ENCODE measurements at places on chromosomes 1 and 21. TPM values are rescaled to one million over a fixed set of nuclear protein-coding genes. Genes with fewer than 3 reads are reported as not detected.

The KCND3 gene
- total RNA-seq = 18.4 TPM

The PLA2G2C gene
- total RNA-seq = 0.74 TPM

The KIF26B gene
- 0.32 TPM for total RNA-seq

The S100A16 gene
- total RNA-seq = 107 TPM

The CDC20 gene
- 4.9 TPM for total RNA-seq

The KRTAP11-1 gene
- total RNA-seq = not detected

The SELP gene
- total RNA-seq = 13.4 TPM

GRCh38 chr1:150995896-150996295 is 10.8 kb downstream of the MINDY1 start:
- no peak for DNase-seq

- DNase-seq = no peak
Measured at GRCh38 chr1:205251576-205251975, 23.8 kb downstream of the TMCC2 start.

GRCh38 chr1:18283601-18284385 is 176.2 kb downstream of the IGSF21 start:
- no peak for DNase-seq

DNA sequence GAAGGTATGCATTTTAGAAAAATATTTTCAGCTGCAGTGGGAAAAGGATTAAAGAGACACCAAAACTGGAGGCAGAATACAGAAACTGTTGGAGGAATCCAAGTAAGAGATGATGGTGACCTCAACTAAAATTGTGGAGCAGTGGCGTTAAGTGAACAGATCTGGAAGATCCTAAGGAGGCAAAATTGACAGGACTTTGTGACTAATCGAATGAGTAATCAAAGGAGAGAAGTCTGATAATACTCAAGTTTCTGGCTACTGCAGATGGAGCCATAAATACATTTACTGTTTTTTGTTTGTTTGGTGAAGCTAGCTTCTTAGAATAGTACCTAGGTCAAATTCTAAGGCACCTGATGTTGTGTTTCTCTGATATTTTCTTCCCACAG is 3.1 kb downstream of the CTBS start:
- no peak for DNase-seq

DNA sequence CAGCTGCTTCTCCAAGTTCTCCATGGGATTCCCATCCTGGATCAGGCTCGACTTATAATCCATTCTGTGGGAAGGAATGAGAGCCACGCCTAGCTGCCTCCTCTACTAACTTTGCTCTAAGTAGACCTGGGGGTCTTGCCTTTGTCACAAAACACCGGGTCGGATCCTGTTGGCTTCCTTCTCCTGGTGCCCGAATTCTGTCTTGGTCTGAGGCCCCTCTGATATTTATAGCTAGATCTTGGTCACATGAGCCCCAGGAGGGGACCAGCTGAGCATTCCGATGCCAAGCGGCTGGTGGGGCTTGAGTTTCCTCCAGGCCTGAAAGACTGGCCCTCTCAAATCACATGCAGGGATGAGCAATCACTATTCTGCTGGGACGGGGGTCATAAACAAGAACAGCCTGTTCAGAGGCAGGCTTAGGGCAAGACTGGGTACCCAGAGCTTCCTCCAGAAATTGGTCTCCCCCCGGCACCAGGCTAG is at the start of gene TRIM63:
TRIM63 (minus strand) TSS at position 199 of the 480 bp plus-strand sequence; CDS start at position 63, 136 bp downstream.
- DNase-seq = no peak

DNA sequence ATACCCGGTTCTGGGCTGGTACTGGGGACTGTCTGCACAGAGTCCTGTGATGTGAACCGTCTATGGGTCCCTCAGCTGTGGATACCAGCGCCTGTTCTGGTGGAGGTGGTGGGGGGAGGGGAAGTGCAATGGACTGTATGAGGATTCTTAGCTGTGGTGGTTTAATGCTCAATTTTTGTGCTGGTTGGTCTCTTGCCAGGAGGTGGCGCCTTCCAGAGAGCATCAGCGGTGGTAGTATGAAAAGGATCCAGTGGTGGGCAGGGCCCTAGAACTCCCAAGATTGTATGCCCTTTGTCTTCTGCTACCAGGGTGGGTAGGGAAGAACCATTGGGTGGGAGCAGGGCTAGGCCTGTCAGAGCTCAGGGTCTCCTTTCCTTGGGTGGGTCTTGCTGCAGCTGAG is 89.4 kb upstream of the B3GALT2 start:
- no peak for DNase-seq

- no peak for DNase-seq
Measured at GRCh38 chr1:38724160-38725131, 135.1 kb downstream of the RRAGC start.

- DNase-seq = no peak
Measured at GRCh38 chr1:155776414-155776813, 80.6 kb downstream of the GON4L start.

GRCh38 chr1:56578138-56578962 is 1.0 kb downstream of the PLPP3 start:
- DNase-seq = no peak
